ENCODE measurements at places on chromosomes 11 and 22.

DNA sequence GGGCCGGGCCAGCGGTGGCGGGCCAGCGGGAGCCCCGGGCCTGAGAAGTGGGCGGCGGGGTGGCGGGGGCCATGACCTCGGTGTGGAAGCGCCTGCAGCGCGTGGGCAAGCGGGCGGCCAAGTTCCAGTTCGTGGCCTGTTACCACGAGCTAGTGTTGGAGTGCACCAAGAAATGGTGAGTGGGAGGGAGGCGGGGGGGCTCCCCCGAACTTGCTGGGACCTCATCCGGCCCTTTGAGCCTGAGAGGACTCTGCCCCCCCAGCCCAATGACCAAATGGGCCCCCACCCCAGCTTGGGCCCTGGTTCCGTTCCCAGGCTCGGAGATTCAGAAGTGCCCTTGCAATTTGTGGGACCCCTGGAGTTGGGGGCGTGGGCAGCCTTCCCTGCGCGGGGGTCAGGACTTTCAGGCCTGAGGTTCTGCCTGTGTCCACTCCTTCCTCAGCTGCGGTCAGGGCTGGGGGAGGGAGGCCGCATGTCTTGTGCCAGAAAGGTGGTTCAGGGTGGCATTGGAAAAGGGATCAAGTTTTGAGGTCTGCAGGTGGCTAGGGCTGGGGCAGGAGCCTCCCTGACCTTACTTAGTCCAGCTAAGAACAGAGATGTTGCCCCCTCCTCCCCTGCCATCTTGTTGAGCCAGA lies 496 bp downstream of the EHBP1L1 start:
- DNase-seq: no peak

- no peak for DNase-seq
Observed at GRCh38 chr11:124891373-124891861, 6.2 kb downstream of the ROBO4 start.

DNA sequence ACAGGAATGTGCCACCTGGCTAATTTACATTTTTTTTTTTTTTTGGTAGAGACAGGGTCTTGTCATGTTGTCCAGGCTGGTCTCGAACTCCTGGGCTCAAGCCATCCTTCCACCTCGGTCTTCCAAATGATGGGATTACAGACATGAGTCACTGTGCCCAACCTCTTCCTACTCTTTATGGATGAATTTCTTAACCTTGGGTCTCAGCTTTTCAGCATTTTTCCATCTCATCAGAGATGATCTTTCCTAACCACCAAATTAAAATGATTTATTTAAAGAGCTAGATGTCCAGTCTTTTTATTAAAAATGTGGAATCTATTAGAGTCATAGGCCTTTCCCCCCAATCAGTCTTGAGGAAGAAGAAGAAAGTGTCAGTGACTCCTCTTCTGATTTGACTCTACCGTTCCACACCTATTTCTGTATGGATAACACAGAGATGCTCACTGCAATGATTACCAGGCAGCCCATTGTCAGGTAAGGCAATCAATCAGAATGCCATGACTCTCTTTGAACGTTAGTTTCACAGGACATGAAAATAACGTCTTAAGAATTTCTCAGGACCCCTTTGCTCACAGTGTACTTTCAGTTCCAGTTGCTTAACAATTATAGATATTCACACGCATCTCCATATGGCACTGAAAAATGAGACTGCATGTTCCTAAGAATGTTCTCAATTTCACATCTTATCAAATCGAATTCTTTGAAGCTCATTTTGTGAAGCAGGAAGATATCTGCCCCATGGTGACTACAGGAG lies 51.0 kb downstream of the MIAT start:
- no peak for DNase-seq

DNA sequence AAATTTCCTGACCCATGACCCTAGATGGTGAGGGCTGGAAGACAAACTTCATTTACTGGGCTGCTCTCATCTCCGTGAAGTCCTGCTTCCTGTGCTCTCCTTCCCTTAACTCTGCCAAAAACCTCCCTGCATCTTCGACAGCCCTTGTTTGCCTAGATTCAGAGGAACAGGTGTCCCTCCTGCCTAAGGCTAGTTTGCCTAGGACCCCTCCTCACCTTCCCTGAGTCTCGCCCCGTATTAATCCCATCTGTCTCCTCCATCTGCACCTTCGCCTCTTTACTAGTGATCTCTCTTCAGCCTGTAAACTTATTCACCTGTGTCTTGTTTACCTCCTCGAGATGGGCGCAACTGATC lies 33.1 kb downstream of the EIF3F start:
- DNase-seq: no peak

DNA sequence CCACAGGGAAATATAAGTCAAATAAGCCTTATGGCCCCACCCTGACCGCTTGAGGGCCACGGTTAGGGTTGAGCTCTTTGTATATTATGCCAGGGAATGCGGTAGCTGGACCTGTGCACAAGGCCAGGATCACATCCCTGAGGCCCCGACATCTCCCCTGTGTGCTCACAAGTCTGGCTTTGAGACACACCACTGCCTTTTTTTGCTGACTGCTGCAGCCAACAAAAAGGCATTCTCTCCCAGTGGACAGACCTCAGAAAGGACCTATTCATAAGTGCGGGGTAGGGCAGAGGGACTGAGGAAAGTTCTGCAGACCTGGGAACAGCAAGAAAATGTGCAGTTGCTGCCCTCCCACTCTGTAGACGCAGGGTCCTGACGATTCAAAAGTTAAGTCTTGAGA lies 3.4 kb upstream of the SIDT2 start:
- no peak for DNase-seq

DNA sequence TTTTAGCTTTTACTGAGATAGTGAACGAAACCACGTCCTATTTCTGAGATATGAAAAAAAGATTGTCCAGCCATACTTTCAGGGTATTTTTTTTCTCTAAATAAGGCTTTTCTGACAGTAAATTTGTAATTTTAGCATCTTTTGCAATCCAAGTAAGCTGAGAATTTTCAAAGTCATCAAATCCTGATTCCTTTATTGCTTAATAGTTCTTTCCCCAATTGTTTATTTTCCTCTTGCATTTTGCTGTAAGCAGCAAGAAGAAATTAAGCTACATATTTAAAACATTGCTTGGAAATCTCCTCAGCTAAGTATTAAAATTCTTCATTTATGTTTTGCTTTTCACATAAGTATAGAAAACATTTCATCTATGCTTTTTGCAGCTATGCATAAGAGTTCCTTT lies 493.3 kb upstream of the CCDC179 start:
- DNase-seq: no peak

GRCh38 chr11:78251083-78251775 lies 62.5 kb downstream of the USP35 start:
- DNase-seq: no peak

- no peak for DNase-seq
Observed at GRCh38 chr11:33863418-33864172, 28.3 kb downstream of the LMO2 start.

DNA sequence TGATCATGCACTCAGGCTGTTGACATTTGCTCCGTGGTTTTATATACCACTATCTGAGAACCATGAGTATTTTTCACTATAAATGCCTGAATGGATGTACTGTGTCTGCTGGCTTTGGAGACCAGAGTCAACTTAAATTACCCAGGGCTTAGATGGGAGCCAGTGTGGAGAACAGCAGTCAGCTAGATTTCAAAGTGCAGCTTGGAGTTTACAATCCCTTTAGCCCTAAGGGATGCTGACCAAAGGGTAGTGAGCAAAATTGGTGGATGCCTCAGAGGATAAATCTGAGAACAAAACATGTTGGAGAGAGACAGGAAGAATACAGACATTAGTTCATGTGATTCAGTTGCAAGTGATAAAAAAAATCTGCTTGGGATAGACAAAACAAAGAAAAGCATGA lies 327.5 kb downstream of the C11orf87 start:
- no peak for DNase-seq

- DNase-seq: no peak
Observed at GRCh38 chr22:35777335-35777975, 59.8 kb downstream of the APOL5 start.

GRCh38 chr11:1350086-1350725 lies 39.5 kb upstream of the BRSK2 start:
- DNase-seq: no peak

GRCh38 chr11:469684-470560 lies 19.8 kb downstream of the PTDSS2 start:
- no peak for DNase-seq

- DNase-seq: no peak
Observed at GRCh38 chr22:32583921-32584335, 109.3 kb downstream of the FBXO7 start.

DNA sequence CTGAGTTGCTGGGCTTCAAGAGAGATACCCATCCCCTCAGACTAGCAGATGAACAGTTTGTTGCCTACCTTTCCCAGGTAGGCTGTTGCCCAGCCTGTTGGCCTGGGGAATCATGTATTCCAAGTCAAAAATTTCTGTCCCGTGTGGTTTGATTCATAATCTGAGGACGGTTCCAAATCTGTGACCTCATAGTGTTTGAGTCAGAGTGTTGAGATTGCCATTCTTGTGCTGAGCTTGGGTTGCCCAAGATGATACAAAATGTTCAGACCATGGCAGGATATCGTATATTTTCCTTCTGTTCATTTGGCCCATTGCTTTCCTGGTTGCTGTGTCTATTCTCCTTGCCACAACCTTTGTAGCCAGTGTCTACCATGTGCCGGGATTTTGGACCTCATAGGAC lies 64.3 kb downstream of the CYB5R2 start:
- no peak for DNase-seq

DNA sequence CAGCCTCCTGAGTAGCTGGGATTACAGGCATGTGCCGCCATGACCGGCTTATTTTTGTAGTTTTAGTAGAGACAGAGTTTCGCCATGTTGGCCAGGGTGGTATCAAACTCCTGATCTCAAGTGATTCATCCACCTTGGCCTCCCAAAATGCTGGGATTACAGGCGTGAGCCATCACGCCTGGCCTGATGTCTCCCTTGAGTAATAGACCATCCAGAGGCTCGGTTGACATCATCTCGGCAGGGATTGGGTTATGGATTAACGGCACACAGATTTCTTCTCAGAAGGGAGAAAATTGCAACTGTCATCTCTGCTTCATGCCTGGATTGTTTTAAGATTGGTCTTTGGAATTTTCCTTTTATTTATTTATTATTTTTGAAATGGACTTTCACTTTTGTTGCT lies 239.2 kb upstream of the LARGE1 start:
- no peak for DNase-seq

- DNase-seq: no peak
Observed at GRCh38 chr11:47917599-47918369, 62.6 kb upstream of the PTPRJ start.

- DNase-seq: no peak
Observed at GRCh38 chr11:111808834-111809233, 42.6 kb upstream of the PPP2R1B start.

DNA sequence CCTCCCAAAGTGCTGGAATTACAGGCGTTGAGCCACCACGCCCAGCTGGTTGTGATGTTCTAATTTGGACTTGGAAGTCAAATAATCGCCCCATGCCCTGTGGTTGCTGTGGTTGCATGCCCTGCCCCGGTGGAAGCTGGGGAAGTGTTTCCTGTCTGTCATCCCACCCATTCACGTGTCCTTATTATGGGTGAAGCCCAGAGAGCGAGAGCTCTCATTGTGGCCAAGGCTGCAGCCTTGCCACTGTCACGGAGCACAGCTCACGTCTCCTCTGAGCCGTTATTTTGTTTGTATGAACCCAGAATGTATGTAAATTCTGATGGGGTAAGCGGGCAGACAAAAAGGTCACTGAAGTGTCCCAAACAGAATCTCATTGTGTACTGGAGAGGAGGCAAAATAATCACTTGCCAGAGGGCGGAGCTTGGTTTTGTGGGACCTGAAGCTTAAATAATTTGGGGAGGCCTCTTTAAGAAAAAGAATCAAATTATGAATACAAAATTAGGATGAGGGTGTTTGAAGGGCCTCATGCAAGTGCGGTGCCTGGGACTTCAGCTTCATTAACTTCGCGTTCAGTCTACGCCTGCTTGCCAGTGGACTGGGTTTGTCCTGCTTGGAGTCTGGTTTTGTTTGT lies 25.8 kb upstream of the TREH start:
- no peak for DNase-seq

DNA sequence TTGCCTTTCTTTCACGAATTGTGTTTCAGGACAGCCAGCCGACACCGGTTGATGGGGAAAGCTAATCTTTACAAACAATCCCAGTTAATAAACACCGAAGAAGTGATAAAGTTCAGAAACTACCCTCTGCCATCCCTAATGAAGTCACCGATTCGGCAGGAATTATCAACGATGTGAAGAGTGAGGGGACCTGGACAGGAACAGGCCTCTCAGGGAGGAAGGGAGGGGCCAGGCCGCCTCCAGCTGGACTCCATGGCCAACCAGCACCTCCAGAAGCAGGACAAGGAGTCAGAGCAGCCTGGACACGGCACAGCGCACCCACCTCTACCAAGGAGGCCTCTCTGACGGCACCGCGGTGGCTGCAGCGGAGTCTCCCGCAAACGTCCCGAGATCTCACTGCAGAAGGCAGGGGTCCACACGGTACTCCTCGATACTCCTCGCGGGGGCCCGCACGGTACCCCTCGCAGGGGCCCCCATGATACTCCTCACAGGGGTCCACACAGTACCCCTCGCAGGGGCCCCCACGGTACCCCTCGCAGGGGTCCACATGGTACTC lies 3.9 kb downstream of the TOLLIP start:
- no peak for DNase-seq

DNA sequence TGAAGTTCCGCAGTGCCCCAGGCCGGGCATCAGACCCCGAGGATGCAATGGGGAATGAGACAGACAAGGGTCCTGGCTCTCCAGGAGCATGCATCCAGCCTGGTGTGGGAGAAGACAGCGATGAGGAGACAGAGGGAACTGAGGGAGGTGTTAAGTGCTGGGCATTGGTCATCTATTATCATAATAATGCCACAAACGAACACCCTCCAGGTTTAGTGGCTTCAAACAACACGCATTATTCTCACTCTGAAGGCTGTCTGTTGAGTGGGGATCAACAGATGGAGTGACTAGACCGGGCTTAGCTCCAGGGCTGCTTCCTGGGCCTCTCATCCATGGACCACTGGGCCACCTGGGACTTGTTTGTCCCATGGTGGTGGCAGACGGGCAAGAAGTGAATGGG lies 48.6 kb downstream of the MCM5 start:
- DNase-seq: no peak

DNA sequence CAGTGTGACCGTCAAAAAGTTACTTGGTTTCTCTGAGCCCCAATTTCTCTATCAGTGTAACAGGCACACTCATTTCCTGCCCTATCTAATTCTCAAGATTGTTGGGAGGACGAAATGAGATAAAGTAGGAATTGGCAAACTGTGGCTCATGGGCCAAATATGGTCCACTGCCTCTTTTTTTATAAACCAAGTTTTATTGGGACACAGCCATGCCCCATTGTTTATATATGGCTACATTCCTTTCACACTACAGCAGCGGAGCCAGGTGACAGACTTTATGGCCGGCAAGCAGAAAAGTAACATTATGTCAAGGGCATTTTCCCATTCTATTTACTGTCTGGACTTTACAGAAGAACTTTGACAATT lies 116.7 kb upstream of the TIMP3 start:
- DNase-seq: no peak

DNA sequence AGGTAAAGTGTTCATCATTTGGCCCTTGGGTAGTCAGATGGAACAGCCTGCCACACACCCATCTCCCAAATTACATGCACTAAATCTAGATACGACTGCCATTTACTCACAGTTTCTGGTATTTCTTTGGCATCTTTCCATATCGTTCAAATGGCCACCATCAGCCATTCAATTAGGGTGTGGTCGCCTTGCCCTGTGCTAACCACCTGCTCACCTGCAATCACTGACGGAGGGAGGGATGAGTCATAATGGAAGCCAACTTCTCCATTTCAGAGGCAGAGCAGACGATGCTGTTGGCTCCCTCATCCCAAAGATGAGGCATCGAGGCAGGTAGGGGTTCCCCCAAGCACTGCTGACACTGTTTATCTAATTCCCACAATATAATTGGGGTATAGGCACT lies 14.6 kb downstream of the MS4A6A start:
- no peak for DNase-seq
